Hematopoietic multipotent progenitor cell (in vitro differentiated cells): ENCODE measurements at places on chromosomes 2 and 18. TPM values are rescaled to one million over a fixed set of nuclear protein-coding genes. Genes with fewer than 3 reads are reported as not detected.
A peak's percentile ranks its signal among the peaks of the same experiment; 100 is the strongest.

Gene LINC00305
- not detected for total RNA-seq

DNA sequence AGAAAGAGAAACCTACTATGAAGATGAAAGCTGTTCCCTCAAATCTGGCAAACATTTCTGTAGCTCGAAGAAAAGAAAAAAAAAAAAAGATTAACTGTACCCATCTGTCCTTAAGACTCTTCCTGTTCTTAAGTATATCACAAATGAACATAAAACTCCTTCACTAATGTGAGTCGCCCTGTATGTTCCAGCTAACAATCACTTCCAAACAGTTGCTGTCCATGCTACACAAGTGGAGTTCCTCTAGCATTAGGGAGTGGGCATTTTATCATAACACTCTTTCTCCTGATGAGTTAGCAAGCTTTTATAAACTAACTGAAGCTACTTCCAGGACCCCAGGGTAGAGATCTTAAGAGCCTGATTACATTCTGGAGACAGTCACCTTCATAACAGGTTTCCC, 5.8 kb downstream of the CUL3 start:
- DNase-seq, result no peak

DNA sequence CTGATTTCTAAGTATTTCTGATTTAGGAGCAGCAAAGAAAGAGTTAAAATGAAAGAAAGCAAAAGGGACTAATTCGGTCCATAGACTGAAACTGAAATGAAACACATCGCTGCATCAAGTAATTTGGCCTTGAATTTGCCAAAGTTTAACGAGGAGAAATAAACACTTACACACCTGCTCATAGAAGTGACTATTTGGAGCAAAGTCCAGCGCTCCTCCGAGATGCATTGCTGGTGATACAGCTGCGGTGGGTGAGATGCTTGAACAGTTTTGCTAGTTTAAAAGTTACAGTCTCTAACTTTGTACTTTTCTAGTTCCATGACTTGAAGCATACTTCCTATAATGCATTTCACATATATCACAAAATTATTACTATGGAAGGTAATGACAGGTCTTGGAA, 18.3 kb downstream of the GALR1 start:
- no peak for DNase-seq

- DNase-seq, result no peak
Observed at GRCh38 chr2:223829128-223829527, 8.3 kb downstream of the AP1S3 start.

- no peak for DNase-seq
Observed at GRCh38 chr2:217338306-217338916, 478.5 kb upstream of the TNP1 start.

- no peak for DNase-seq
Observed at GRCh38 chr18:80050797-80051196, 16.6 kb downstream of the RBFA start.

DNA sequence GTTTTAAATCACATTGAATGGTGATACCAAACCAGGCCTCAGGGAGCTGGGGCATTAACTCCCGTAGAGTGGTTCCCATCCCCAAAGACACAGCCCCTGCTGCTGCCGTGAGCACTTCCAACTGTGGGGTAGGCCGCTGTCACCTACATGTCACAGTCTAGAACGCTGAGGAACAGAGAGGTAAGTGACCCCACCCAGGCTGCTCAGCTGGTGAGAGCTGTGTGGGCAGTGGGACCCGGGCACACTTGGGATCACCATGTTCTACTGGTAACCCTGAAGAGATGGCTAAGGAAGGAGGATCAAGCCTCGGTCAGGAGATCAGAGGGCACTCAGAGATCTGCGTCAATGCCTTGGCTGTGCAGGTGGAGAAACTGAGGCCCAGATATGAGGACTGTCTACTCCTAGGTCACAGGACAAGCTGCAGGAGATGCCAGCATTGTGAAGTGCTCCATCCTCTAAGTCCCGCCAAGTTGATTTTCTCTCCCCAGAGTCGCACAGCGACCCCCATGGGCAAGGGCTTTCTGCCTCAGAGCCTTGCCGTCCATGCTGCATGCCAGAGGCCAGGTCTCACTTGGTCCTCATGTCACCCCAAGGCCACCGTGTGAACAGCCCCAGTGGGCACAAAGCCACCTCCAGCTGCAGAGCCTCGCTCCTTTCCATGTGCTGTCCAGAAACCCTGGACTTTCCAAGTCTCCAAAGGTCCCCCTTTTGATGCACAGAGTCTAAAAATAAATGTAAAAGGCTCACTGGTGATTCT, 144.2 kb upstream of the OTOS start:
- DNase-seq, result no peak

DNA sequence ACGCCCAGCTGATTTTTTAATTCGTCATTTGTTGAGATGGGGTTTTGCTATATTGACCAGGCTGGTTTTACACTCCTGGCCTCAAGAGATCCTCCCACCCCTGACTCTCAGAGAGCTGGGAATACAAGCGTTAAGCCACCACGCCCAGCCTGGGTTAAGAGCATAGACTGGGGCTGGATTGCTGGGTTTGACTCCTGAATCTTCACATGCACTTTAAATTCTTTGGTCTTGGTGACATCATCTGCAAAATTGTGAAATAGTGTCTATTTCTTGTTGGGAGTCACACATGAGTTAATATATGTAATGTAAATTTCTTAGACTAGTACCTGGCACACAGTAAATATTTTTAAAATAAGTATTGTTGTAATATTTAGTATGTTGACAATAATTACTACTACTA, 257.4 kb downstream of the DOK6 start:
- no peak for DNase-seq

- peak; percentile 24 for DNase-seq
Observed at GRCh38 chr2:67993329-67993728, 69.5 kb downstream of the C1D start.

- DNase-seq, result no peak
Observed at GRCh38 chr2:85255813-85256594, 71.8 kb downstream of the TGOLN2 start.

Gene REG1A
- total RNA-seq, result not detected

- DNase-seq, result no peak
Observed at GRCh38 chr2:55894720-55895119, 28.9 kb downstream of the EFEMP1 start.

DNA sequence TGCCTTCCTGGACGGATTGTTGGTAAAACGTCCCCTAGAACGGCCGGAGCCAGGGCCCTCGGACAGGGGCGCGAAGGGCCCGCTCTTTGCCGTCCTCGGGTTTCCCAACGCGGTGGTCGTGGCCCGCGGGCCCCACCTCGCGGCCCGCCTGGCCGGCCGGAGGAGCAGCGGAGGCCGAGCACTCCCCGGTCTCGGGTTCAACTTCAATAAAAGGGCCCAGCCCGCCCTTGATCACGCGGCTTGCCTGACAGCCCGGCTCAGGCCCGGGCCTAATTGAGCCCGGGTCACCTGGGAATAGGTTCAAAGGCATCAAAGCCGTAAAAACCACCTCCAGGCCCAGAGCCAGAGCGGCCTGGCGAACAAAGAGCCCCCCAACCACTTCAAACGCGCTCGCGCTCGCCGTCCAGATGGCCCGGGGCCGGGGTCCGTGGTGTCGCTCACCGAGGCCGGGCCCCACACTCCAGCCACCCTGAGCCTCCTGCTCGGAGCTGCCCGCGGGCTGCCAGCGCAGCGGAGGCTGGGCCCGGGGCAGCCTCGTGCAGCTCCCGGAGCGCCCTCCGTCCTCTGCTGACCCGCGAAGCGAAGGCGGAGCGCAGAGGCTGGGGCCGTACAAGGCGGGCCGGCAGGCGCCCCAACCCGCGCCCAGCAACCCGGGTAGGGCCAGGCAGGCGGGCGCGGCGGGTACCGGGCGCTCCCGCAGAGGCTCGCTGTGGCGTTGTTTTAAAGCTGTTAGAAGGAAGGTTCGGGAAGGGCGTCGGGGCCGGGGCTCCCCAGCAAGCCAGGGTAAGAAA, 1.1 kb upstream of the TWIST2 start:
- no peak for DNase-seq

DNA sequence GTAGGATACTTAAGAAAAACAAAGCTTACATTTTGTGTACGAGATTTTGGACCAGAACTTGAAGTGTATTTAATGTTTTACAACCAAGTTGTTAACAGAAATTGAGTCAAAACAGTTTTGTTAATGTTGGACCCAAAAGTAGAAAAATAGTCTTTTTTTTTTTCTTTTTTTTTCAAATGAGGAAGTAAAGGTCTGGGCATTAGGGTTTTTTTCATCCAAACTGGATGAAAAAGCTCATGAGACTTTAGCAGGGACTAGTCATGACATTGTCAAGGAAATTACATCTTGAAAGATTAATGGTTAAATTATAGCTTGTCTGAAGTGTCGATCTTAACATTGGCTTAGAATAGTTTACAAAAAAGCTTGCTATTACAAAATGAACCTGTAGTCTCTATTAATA, 32.3 kb downstream of the CCNT2 start:
- DNase-seq, result peak; percentile 21

- no peak for DNase-seq
Observed at GRCh38 chr2:62800618-62801017, 95.1 kb downstream of the EHBP1 start.

Gene LHCGR
- not detected for total RNA-seq

DNA sequence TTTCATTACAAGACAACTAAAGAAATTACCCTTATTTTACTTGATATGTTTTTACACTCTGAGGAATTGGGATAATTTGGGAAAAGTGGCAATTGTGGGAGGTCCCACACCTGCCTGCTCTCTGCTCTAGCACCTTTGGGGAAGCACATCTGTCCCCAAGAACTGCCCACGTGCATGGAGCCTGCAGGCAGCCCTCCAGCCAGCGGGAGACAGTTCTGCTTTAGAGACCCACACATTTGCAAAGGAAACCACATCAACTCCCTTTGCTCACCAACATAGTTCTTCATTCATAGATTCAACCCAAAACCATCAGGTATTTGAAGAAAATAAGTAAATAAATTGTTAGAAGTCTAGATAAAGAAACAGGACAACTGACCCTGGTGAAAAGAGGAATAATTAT, 239.9 kb upstream of the ID2 start:
- DNase-seq, result peak; percentile 73
